ENCODE measurements at places on chromosomes 6 and 20. TPM values are rescaled to one million over a fixed set of nuclear protein-coding genes. Genes with fewer than 3 reads are reported as not detected.

Gene OOEP
- not detected for total RNA-seq

Gene GRIK2
- 0.22 TPM for total RNA-seq

Gene RAB5IF
- 275 TPM for total RNA-seq

Gene GNAS-AS1
- not detected for total RNA-seq

Gene RAE1
- 69.0 TPM for total RNA-seq

Gene C20orf144
- 0.12 TPM for total RNA-seq

Gene FUT9
- not detected for total RNA-seq

Gene SLC17A3
- total RNA-seq, result 1.4 TPM

Gene POU3F2
- not detected for total RNA-seq

Gene PPP1R16B
- total RNA-seq, result 0.14 TPM

Gene IRF4
- total RNA-seq, result 0.14 TPM

Gene BPIFB2
- total RNA-seq, result not detected

Gene TTK
- total RNA-seq, result 18.4 TPM

Gene PABPC1L
- 20.2 TPM for total RNA-seq

Gene FOXF2
- total RNA-seq, result 17.7 TPM

Gene TREM1
- total RNA-seq, result not detected

Gene RIMS1
- total RNA-seq, result not detected

Gene PPP1R18
- total RNA-seq, result 50.5 TPM

Gene GRM1
- total RNA-seq, result 0.08 TPM

Gene ZNF391
- total RNA-seq, result 0.25 TPM

Gene SLCO4A1
- total RNA-seq, result 9.1 TPM

Gene CDC5L
- 11.8 TPM for total RNA-seq

Gene CCDC170
- 0.10 TPM for total RNA-seq

Gene GPR6
- not detected for total RNA-seq

Gene OXT
- not detected for total RNA-seq

Gene HLA-DPA1
- total RNA-seq, result not detected

Gene C6orf136
- total RNA-seq, result 13.8 TPM

Gene TRAM2
- 19.6 TPM for total RNA-seq

Gene CTAGE9
- total RNA-seq, result not detected

Gene NKAIN2
- total RNA-seq, result not detected

Gene GLP1R
- not detected for total RNA-seq

Gene ACTR5
- total RNA-seq, result 10.4 TPM

Gene CST4
- not detected for total RNA-seq

Gene ERMARD
- 6.4 TPM for total RNA-seq

Gene RCAN2
- total RNA-seq, result not detected

Gene SMLR1
- total RNA-seq, result not detected

Gene LY6G6C
- total RNA-seq, result not detected

Gene SLC17A2
- total RNA-seq, result not detected

Gene CRISP3
- not detected for total RNA-seq

Measured in A549 treated with CpdA at 1 μM for 4 hours (cell line).